ENCODE measurements at places on chromosomes 4 and X.
A peak's percentile ranks its signal among the peaks of the same experiment; 100 is the strongest.

DNA sequence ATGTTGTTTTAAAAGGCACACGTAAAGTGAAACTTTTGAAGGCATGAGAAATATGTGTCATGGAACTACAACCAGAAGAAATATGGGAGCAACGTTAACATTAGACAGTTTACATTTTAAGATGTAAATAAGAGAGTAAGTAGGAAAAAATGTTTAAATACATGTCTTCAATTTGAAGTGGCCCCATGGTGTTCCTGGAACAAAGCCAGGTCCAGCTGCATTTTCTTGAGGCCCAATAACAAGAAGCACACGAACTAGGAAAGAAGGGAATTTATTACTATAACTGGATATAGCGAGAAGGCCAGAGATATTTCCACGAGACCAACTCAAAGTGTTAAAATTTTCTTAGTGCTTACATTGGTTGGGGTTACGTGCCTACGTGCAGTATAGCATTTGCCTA is 458.1 kb downstream of the KCTD8 start:
- DNase-seq: no peak

GRCh38 chr4:141275834-141276233 is 55.1 kb downstream of the ZNF330 start:
- DNase-seq: peak; percentile 85

- peak; percentile 32 for DNase-seq
These were observed 183.2 kb upstream of the WDFY3 start for GRCh38 chr4:85149676-85150075.

DNA sequence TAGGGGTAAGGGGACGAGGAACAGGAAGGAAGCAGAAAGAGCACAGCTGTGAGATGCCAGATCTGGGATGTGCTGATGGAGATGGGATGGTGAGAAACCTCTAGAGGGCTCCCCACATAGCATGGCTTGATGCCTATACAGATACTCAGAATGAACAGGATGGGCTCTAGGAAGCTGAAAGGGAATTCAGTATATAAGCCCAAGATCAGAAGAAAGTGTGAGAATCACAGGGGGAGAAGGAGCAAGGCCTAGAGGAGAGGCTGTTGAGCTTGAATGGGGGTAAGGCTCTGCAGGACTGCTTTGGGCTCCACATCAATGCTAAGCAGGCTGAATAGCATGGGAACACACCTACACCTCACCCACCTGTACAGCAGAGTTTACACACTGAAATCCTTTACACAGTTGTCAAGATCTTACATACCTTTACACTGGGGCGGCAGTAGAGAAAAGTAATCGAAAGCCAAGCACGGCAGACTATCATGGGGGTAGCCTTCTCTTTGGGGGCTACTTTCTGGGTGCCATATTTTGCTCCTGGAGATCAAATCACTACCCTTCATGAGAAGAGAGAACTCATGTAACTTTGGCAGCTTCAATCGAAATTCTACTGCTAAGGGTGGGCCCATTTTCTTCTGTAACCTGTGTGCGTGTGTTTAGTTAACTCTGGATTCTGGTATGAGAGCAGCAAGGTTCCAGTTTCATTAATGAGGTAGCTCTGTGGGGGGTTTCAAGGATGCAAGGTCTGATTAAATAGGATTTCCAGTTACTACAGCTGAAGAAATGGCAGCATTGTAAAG is 30.6 kb downstream of the HOPX start:
- DNase-seq: no peak

- DNase-seq: no peak
These were observed 48.1 kb upstream of the HMX1 start for GRCh38 chr4:8919651-8920288.

DNA sequence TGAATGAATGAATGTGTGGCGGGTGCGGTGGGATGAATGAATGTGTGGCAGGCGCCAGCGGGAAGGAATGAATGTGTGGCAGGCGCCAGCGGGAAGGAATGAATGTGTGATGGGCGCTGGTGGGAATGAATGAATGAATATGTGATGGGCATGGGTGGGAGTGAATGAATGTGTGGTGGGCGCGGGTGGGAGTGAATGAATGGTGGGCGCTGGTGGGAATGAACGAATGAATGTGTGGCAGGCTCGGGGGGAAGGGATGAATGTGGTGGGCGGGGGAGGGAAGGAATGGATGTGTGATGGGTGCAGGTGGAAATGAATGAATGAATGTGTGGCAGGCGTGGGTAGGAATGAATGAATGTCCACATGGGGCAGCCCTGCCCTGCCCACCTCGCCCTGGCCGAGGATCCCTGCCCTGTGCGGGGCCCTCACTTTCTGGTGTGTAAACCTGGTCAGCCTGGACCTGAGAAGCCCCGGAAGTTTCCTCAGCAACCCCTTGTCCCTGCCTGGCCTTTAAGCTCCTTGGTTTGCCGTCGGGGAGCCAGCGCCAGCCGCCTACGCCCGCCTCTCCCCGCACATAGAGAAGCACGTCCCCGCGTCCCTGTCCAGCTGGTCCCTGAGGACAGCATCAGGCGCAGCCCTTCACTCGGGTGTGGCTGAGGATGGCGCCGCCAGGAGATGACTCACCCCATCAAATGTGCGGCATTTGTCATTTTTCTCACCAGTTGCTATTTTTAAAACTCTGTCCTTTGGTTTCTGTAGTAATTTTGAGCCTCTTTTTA is 112.8 kb upstream of the LRPAP1 start:
- peak; percentile 53 for DNase-seq

DNA sequence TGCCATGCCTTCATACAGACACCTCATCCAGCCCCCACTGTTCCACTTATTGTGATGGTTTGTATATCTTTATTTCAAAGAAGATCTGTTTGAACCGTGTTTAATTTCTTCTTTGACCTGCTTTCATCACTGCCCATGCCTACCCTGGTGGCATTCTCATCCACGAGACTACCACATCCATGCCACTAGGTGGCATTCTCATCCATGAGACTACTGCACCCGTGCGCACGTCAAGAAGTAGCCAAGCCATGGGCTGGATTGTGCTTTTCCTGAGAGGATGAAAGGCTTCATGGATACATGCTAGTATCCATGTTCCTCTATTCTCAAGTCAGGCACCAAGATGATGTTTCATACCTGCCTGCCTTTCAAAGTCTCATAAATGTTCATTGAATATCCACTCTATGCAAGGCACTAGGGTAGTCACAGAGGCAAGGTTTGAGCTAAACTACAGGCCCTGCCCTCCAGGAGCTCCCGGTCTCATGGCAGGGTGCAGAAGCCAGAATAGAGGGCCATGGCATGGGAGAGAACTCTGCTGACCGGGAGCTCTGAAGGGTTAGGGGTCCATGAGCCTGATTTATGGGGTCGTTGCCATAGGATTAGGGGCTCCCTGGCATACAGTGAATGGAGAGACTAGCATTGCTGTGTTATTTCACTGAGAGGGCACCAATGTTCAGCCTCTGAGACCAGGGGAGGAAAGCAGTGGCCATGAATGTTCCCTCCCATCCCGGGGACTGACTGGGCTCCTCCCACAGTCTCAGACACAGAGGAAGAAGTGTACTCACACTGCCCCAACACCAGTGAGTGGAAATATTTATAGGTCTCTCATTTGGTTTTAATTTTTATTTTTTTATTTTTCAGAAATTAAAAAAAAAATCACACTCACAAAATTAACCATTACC is 24.8 kb upstream of the EOLA2 start:
- peak; percentile 75 for DNase-seq

DNA sequence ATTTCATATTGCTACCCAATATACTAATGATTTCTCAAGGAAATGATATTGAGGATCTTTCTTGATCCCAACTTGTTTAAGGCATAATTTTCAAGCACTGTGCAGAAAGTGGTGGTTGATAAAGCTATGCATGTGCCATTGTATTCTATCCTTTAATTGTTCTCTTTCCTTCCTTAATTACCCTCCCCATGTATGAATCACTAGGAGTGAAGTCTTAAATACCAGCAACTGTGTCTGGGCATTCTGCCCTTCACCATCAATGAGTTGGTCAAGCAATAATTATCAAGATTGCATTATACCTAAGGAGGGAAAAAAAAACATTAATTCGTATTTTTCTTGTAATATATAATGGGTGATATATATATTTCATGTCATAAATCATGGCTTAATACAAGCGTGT is 111.8 kb upstream of the FRMPD4 start:
- DNase-seq: peak; percentile 52

DNA sequence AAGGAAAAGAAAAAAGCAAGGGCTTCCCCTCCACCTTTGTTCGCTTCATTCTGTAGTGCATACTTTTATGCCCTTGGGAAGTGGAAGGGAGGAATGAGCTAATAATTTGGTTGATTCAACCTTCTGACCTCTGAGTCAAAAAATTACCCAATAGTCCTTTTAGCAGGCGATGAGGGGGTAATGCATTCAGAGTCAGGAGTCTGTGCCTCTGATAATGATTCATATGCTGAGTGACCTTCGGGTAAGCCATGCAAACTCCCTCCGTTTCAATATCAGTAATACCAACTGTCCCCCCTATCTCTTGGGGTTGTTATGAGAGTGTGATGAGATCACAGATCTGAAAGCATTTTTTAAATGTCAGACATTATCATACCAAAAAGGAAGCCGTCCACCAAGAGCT is 41.6 kb upstream of the ACSL4 start:
- peak; percentile 87 for DNase-seq

DNA sequence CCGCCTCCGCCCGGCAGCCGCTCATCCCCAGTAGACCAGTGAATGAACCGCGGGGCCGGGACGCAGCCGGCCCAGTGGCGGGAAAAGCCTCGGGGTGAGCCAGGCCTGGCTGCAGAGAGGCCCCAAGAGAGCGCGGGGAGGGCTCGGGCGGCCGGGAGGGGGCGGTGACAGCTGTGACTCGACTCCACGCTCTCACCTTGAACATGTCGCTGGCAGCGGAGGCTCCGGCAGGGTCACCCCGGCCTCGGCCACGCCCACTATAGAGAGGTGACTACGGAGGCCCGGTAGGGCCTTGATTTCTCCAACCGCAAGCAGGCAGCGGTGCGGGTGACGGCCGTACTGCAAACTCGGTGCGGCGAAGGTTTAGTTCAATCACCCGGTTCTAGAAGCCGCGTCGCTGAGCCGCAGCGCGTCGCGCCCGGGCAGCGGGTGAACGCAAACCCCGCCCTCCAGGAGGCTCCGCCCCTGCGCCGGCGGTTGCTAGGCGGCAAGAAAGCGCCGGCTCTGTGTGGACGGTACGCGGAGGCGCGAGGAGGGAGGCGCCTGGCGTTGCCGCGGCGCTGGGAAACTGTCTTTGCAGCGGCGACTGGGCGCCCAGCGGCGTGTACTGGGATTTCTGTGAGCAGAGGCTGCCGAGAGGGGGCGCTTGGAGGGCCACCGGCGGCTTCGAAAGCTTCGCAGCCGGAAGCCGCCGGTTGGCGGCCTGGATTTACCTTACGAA is at the start of the genes APOO and CXorf58:
Gene APOO, minus strand, starts transcription at position 441 of the 721 bp plus-strand sequence. Its CDS starts 236 bp downstream, at position 205.
Gene CXorf58, plus strand, starts transcription at position 509 of the 721 bp plus-strand sequence. CDS start 2,297 bp downstream, outside the sequence.
- peak; percentile 94 for DNase-seq
